ENCODE measurements at places on chromosomes 13 and 19. TPM values are rescaled to one million over a fixed set of nuclear protein-coding genes. Genes with fewer than 3 reads are reported as not detected.

DNA sequence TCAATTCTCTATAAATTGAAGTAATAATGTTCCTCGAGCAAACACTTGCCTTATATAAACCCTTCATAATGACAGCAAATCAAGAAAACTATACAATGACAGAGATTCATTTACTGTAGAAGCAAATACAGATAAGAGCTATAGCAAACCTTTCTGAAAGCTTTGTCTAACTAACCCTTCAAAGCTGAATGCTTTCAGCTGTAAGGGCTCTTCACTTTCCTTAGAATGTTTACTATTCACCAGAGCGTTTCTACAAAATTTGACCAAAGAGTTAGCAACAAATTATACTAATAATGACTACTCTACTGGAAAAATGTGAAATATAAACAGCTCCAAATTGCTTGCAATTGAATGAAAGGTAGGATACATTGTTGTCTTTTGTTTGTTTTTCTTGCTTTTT is 218.1 kb downstream of the SLITRK5 start:
- no peak for DNase-seq

DNA sequence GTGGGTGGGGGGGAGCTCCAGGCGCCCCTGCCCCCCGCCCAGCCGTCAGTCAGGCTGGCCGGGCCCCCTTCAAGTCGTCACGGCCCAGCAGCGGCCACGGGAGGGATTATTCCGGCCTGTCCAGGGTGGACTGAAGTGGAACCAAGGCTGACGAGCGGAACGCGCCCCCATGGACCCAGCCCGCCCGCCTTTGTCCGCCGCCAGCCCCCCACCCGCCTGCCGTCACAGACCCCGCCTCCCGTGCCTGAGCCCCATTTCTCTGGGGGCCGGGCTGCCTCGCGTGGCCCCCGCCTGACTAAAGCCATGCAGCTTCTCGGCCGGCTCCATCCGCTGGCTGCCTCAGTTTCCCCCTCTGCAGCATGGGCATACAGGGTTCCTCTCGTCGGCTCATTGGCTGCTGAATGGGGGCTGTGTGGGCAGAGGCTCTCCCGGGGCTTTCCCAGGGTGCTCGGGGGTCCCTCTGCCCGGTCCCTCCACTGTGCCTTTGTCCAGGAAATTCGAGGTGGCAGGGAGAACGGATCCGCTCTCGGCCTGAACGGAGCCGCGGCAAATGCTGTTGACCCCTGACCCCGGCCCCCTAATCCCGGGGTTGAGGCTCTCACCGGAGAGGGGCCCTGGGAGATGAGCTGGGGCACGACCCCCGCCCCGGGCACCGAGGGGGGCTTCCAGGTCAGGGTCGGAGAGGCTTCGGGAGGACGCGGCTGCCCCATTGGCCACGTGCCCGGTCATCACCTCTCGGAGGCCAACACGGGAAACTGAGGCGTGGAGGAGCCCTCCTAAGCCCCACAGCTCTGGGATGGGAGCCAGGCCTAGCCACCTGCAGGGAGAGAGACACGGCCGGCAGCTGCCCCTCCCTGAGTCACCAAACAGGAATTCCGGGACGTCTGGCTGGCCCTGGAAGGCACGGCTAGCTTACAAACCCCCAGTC is 27.4 kb downstream of the EFNA2 start:
- no peak for DNase-seq

- peak; percentile 71 for DNase-seq
Measured at GRCh38 chr19:58544591-58545285, 874 bp downstream of the TRIM28 start.

Gene CYSLTR2
- not detected for total RNA-seq

GRCh38 chr13:22252281-22252830 is 581.5 kb downstream of the FGF9 start:
- no peak for DNase-seq

Gene LHB
- total RNA-seq, result not detected

Gene FBXW9
- total RNA-seq, result 16.0 TPM

- DNase-seq, result no peak
Measured at GRCh38 chr19:30428844-30429243, 56.7 kb downstream of the ZNF536 start.

- no peak for DNase-seq
Measured at GRCh38 chr13:62838929-62839328, 1423.3 kb upstream of the PCDH20 start.

GRCh38 chr19:55383279-55384130 is 587 bp downstream of the TMEM238 start:
- DNase-seq, result no peak

- DNase-seq, result no peak
Measured at GRCh38 chr13:50174630-50175029, 159.4 kb downstream of the KCNRG start.

Gene SMAD9
- total RNA-seq, result 2.6 TPM

Gene PIK3R2
- total RNA-seq, result 74.8 TPM

Gene ENOX1
- total RNA-seq, result 3.8 TPM

DNA sequence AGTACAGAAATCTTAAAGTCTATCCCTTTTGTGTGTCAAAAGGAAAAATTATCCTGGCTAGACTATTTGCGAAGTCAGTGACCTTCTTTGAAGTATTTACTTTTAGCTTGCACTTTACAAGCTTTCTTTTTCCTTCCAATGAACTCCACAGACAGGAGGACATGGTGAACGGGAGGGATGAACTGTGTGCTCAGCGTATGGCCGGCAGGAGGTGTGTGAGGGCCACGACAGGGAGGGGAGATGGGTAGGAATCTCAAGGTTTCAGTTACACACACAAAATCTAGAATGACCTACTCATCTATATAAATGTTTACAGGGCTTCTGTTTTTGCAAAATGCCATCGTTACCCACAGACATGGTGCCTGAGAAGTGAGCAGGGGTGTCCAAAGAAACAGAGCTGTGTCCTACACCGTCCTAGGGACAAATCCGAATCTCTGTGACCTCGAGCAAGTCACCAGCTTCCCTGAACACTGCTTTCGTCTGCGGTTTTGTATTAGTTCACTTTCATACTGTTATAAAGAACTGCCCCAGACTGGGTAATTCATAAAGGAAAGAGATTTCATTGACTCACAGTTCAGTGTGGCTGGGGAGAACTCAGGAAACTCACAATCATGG is 537.2 kb downstream of the LIG4 start:
- DNase-seq, result no peak

DNA sequence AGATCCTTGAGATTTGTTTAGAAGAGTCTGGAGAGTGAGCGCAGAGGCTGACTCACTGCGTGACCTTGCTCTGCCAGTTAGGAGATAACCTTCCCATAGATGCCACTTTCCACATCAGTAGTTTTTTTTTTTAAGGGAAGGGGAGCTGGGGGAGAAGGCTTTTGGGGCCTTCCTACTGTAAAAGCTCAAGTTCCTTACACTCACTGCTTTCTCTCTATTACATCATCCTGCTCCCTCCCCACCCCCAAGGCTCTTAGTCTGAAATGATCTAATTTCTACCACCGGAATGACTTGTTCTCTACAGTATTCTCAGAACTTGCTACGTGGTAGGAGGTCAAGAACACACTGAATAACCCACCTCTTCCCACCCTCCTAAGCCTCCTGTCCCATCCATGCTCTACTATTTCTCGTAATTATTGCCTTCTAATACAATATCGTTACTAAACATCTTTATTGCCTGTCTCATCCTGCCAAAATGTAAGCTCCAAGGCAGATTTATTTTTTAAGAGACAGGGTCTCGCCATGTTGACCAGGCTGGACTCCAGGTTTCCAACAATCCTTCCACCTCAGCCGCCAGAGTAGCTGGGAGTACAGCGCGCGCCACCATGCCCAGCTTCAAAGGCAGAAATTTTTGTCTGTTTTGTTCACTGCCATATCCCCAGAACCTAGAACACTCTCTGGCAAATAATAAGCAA is 1.2 kb downstream of the LONP1 start:
- no peak for DNase-seq

DNA sequence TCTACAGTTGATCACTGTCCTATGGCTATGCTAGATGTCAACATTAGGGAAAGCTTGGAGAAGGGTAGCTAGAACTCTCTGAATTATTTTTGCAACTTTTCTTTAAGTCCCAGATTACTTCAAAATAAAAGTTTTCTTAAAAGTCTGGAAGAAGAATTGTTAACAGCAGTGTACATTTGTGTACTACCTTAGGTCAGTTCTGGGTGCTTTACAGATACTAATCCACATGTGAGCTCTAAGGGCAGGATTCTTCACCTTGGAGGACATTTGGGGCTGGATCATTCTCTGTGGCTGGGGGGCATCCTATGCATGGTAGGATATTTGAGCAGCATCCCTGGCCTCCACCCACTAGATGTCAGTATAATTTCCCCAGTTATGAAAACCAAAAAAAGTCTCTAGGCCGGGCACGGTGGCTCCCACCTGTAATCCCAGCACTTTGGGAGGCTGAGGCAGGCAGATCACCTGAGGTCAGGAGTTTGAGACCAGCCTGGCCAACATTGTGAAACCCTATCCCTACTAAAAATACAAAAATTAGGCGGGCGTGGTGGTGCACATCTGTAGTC is 2.8 kb downstream of the BRME1 start:
- no peak for DNase-seq

Gene SPTBN4
- total RNA-seq, result 0.40 TPM

DNA sequence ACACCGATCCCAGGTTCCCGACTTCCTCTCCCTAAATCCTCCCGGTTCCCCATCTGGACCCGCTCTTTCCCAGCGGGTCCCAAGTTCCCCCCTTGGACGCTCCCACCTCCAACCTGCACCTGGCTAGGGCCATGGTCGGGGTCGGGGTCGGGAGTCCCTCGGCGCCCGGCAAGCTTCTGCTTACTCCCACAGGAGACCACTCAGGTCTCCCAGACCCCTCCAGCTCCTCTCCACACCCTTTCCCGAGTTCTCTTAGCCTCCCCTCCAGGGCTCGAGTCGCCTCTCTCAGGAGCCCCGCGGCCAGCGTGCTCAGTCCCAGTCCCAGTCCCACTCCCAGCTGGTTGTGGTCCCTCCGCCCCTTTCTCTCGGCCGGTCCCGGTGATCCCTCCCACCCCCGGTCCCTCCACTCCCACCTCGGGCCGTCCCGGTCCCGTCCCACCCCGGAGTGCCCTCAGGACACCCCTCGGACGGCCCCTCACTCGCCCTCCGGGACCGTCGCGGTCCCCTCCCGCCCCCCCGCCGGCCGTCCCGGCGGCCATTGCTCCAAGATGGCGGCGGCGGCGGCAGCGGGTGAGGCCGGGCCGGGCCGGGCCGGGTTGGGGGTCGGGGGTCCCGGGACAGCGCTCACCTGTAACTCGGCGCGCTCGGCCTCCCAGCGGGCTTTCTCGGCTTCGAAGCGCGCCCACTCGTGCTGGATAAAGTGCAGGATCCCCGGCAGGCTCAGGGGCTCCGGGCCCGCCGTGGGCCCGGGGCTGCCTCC is at the start of gene FKRP:
FKRP (plus strand) TSS at position 537 of the 760 bp plus-strand sequence. CDS start 9,394 bp downstream, outside the sequence.
- peak; percentile 17 for DNase-seq

Gene BRCA2
- 26.4 TPM for total RNA-seq

DNA sequence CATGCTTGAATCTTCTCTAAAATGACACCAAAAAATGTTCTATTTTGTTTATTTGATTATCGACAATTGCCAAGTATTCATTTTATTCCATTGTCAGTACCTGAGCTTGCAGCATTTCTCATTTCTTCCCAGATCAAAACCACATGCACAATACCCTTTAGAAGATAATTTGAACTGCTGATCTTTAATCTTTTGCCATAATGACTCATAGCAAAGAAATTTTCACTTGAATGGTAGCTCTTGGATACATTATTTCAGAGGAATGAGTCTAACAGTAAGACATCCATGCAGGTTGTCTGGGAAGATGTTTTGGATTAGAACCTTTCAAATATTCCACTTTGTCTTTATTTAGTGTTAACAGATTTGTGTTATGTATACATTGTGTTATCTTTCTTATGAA is 42.0 kb upstream of the RXFP2 start:
- DNase-seq, result no peak

DNA sequence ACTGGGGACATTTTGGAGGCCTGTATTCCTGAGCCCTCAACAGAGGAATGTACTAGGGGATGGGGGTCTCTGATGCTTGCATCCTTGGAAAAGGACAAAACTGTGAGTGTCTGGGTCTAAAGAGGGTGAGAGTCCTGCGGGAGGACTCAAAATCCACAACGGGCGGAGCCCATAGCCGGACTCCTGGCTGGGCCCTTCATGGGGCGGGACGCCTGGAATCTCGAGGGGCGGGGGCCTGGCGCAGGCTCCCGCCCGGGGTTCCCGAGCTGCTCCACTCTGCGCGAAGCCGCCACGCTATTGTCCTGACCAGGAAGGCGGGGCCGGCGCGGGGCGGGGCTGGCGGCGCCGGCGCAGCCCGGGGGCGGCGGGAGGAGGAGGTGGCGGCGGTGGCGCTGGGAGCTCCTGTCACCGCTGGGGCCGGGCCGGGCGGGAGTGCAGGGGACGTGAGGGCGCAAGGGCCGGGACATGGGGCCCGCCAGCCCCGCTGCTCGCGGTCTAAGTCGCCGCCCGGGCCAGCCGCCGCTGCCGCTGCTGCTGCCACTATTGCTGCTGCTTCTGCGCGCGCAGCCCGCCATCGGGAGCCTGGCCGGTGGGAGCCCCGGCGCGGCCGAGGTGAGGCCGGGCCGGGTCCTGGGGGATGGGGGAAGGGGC is at the start of gene APLP1:
APLP1 (plus strand) TSS at position 403 of the 651 bp plus-strand sequence; CDS start at position 466, 63 bp downstream.
- peak; percentile 66 for DNase-seq

GRCh38 chr13:101955764-101956163 is 446.1 kb downstream of the FGF14 start:
- no peak for DNase-seq

Gene CALM3
- total RNA-seq, result 436 TPM

Gene CEACAM3
- not detected for total RNA-seq

Gene ICAM5
- total RNA-seq, result not detected

- no peak for DNase-seq
Measured at GRCh38 chr13:113769106-113769505, 10.1 kb downstream of the TMEM255B start.

Gene ZNF99
- total RNA-seq, result not detected

Gene PRSS57
- total RNA-seq, result not detected

GRCh38 chr19:45350477-45351058 is 10.0 kb downstream of the KLC3 start:
- DNase-seq, result no peak

Gene METTL21C
- not detected for total RNA-seq

Gene SLC7A10
- total RNA-seq, result 1.4 TPM

GRCh38 chr19:55325172-55325571 is at the start of gene TMEM150B:
TSS of gene TMEM150B (minus strand) at chr19:55325341. CDS start at chr19:55321036, 4,305 bp downstream.
- no peak for DNase-seq

GRCh38 chr19:5988517-5989387 is 10.8 kb upstream of the RANBP3 start:
- no peak for DNase-seq

Gene CYP4F2
- total RNA-seq, result not detected

- DNase-seq, result no peak
Measured at GRCh38 chr19:55261671-55262126, 2.9 kb upstream of the PPP6R1 start.

Gene FPR3
- total RNA-seq, result not detected

DNA sequence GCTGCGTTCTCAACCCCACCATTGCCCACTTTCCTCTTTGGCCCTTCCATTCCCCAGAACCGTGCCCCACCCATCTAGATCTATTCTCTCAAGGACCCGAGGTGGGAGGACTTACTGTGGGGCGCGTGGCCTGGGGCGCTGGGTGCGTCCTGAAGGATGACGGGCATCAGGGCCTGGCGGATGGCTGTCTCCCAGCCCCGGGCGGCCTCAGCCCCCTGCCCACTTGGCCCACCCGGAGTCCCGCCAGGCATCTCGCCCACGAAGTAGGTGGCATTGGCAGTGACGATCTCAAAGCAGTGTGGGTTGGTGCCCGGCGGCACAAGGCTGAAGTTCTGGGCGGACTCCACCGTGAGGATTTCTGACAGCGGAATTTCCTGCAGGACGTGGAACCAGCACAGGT is 23.2 kb downstream of the PRKD2 start:
- no peak for DNase-seq
